Femur (tissue), 1 donor: ENCODE measurements at places on chromosomes 12 and 14.

DNA sequence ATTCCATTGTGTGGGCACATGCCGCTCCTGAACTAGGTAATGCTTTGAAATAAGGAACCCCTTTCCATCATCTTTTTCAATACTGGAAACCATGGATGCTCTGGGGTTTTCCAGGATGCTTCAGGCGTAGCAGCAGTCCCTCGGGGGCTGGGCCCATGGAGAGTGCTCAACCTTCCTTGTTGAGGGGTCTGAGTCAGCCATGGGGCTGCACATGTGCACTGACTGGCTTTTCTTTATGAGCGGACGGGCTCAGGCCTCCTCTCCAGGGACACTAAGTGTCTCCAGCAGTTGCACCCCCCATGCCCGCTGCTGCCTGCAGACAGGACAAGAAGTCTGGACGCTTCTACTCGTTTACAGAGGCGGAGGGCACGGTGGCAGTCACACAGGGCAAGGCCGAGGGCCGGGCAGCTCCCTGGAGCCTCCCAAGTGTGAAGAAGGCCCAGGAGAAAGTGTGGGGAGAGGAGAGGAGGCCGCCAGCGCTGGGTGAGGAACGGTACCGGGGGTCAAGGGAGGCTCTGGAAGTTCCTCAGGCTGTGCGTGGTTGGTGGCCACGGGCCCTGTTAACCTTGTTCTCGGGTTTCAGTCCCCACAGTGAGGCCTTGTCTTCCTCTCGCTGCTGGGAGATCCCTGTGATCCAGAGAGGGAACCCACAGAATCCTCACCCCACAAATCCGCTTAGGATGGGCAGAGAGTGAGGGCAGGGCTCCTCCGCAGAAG, 51.2 kb downstream of the TEAD4 start:
- DNase-seq: no peak

DNA sequence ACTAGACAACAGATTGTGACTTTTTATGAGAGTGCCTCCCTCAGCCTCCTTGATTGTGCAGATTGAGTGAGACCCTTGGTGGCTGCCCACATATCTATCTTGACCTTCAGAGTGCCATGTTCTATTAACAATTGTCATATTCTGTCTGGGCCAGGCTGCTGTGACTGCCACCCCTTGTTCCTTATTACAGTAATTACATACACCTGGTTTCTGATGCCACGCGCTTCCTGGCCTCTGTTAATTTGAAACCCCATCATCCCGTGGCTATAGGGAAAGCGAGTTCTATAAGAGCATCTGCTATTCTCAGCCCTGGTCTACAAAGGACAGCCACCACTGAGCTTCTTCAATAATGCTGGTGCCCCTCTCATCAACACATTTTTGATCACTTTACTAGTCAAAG, 228.7 kb downstream of the PCNX1 start:
- no peak for DNase-seq

DNA sequence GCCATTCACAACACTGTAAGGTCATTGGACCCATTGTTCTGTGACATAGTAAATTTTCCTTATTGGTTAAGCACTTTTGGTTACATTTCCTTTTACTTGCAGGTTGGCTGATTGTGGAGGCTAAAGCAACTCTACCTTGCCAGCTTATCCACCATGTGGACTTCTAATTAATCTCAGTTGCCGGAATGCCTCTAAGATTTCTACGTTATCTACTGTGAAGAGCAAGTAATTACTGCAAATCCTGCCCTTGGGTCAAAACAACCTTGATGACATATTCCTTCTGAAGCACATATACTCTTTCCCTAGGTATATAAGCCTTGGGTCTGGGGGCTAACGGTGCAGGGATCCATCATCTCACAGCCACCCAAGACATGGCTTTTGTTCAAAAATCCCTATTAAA, 19.5 kb upstream of the MORN3 start:
- no peak for DNase-seq

- DNase-seq: no peak
Observed at GRCh38 chr12:42426746-42427145, 100.8 kb downstream of the PPHLN1 start.

DNA sequence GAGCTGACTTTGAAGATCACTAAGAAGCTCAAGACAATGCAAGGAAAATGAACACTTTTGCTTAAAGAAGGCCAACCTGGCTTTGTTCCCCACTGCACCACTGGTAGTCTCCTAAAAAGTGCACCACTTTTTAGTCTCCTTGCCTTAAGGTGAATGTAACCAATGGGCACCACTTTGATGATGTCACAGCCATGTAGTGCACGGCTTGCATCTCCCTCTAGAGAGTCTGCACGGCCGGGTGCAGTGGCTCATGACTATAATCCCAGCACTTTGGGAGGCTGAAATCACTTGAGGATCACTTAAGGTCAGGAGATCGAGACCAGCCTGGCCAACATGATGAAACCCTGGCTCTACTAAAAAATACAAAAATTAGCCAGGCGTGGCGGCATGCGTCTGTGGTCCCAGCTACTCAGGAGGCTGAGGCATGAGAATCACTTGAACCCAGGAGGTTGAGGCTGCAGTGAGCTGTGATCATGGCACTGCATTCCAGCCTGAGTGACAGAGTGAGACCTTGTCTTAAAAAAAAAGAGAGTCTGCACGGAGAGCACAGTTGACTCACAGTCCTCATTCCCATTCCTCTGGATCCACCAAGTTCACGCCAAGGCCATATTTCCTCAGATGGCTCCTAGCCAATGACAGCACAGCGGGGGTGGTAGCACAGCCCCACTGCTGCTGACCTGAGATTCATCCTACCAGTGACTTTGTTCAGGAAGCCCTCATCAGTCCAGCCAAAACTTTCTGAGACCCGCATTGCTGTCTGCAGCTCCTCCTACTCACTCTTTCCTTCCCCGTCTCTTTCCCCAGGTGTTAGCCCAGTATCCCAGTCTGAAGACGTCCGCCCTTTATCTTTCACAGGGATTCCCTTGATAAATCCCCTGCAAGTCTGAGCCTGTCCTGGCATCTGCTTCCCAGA, 16.5 kb upstream of the IFT81 start:
- peak; percentile 57 for DNase-seq

DNA sequence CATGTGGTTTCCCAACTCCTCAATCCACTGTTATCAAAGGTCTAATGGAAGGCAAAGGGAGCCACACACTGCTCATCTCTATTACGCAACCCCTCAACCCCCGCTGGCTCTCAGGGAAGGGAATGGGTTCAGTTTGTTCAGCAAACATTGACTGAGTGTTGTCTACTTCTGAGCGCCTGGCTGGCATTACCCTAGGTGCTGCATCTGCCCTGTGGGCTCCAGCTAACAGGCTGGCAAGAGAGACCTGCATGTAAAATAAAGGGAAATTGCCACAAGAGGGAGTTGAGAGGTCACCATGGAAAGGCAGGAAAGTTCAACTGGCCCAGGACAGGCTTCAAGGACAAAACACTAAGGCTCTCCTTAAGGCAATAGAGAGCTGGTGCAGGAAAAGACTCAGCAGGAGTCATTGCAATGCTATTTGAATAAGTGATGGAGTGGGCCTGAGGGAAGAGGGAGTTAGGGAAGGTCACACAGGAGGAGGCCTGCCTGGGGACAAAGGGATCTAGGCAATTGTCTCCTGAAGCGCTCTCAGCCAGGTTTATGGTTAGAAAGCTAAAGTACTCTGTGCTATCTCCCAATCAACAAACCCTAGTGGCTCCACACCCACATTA, 5.5 kb upstream of the ZNF740 start:
- no peak for DNase-seq

GRCh38 chr14:95318399-95319311, 1.1 kb downstream of the CLMN start:
- DNase-seq: no peak

- DNase-seq: peak; percentile 39
Observed at GRCh38 chr12:3680919-3681594, 71.9 kb downstream of the CRACR2A start.

GRCh38 chr12:102227954-102228353, 30.3 kb upstream of the PMCH start:
- DNase-seq: peak; percentile 21

GRCh38 chr14:91315844-91316267, 71.4 kb upstream of the GPR68 start:
- DNase-seq: no peak

DNA sequence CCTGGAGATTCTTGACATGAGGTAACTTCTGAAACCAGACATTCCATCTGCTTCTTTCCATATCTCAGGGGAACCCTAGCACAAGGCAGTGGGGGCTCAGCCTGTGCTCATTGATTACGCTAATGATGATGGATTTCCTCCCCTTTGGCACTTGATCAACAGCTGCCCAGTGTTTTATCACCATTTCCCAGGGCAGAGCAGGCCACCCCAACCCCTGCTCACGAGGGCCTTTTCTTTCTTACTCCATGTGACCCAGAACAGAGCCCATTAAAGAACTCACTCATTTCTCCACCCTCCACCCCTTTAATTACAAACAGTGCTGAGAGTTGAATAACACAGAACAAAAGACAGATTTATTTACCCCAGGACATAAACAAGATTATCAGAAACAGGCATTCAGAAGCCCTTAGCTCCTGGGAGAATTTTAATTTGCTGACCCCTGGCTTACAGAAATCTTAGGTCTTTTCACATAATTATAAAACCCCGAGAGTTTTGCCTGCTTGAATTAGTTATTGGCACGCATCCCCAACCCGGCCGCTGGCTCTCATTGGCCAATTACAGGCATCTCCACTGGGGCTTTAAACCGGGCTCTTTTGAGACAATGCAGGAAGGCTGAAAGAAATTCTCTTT, 32.0 kb upstream of the CCDC60 start:
- DNase-seq: no peak

DNA sequence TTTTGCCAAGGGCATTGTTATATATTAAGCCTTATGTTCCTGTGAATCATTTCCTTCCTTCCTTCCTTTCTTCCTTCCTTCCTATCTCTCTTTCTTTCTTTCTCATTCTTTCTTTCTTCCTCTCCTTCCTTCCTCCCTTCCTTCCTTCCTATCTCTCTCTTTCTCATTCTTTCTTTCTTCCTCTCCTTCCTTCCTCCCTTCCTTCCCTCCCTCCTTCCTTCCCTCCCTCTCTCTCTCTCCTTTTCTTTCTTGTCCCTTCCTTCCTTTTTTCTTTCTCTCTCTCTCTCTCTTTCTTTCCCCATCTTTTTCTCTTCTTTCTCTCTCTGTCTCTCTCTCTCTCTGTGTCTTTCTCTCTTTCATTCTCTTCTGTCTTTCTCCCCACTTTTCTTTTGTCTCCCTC, 226.6 kb downstream of the ETNK1 start:
- no peak for DNase-seq

- no peak for DNase-seq
Observed at GRCh38 chr12:68888243-68888642, 44.7 kb downstream of the CPM start.

DNA sequence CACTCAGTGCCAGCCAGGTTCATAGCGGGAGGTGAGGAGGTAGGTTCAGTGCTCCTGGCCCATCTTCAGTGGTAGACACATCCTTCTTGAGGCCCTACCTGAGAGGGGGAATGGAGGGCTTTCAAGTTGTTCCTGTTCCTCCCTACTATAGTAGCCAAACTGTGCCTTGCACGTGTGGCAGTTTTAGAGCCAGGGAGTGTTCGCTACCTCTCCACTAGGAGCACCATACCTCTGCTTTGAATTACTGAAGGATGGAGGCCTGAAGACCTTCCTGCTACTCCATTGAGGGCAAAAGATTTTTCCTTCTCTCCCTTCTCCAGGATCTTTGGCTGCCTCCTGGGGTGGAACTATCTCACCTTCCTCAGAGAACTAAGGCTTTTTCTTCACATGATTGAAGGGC, 5.9 kb upstream of the ALG10 start:
- no peak for DNase-seq

DNA sequence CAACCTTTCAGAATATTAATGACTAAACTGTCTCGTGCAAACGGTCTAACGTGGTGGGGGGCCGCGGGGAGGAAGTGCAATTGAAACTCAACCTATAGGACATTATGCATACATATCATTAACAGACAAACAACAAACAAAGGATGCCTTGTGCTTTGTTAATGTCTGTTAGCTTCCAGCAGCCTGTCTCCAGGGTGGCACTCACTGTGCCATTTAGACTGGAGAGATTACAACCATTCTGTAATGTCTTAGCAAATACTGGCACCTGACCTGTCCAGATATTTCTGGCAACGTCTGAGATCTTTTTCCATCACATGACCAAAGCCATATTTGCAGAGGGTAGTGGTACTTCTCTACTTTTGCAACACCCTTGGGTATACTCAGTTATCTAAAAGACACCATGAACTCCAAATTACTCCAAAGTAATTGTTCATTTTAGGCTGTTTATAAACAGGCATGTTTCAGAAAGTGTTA, 11.6 kb downstream of the BHLHE41 start:
- no peak for DNase-seq

DNA sequence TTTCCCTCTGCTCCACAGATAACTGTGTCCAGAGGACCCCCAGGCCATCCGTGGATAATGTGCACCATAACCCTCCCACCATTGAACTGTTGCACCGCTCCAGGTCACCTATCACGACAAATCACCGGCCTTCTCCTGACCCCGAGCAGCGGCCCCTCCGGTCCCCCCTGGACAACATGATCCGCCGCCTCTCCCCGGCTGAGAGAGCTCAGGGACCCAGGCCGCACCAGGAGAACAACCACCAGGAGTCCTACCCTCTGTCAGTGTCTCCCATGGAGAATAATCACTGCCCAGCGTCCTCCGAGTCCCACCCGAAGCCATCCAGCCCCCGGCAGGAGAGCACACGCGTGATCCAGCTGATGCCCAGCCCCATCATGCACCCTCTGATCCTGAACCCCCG, 201.3 kb upstream of the BCL2L14 start:
- no peak for DNase-seq

- peak; percentile 31 for DNase-seq
Observed at GRCh38 chr12:101891462-101891971, 14.1 kb downstream of the DRAM1 start.

DNA sequence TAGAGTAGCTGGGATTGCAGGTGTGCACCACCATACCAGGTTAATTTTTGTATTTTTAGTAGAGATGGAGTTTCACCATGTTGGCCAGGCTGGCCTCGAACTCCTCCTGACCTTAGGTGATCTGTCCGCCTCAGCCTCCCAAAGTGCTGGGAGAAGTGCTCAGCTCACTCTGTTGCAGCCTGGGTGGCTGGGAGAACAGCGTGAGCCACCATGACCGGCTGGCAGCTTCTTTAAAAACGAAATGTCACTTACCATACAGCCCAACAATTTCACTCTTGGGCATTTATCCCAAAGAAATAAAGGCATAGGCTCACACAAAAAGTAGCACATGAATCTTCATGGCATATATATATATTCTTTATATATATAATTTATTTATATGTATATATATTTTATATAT, 4.7 kb upstream of the CFAP73 start:
- DNase-seq: no peak
